Activated naive CD8-positive, alpha-beta T cell treated with anti-CD3 and anti-CD28 coated beads, Interleukin-2, amount 10 ng/mL, durations not matched to agents 7 days and 5 days (primary cell): ENCODE measurements at places on chromosomes 7 and 10.

GRCh38 chr7:45915606-45916005 lies 5.5 kb downstream of the IGFBP3 start:
- DNase-seq = no peak

- no peak for DNase-seq
Observed at GRCh38 chr7:111495173-111495810, 67.0 kb downstream of the IMMP2L start.

DNA sequence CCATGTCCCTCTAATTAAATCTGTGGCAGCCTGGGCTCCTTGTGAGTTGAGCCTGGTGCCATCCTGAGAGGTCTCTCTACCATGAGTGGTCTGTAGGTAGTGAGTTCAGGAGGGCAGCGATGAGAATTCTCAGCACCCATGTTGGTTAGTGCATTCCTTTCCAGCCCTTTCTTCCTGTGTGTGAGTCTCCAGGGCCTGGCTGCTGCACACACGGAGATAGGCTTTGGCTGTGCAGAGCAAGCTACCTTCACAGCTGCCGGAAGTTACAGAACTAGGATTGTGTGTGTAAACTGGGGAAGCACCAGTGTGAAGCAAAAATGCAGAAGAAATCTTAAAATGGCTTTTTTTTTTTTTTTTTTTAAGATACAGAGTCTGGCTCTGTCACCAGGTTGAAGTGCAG lies 358.6 kb downstream of the PAXIP1 start:
- DNase-seq = no peak

DNA sequence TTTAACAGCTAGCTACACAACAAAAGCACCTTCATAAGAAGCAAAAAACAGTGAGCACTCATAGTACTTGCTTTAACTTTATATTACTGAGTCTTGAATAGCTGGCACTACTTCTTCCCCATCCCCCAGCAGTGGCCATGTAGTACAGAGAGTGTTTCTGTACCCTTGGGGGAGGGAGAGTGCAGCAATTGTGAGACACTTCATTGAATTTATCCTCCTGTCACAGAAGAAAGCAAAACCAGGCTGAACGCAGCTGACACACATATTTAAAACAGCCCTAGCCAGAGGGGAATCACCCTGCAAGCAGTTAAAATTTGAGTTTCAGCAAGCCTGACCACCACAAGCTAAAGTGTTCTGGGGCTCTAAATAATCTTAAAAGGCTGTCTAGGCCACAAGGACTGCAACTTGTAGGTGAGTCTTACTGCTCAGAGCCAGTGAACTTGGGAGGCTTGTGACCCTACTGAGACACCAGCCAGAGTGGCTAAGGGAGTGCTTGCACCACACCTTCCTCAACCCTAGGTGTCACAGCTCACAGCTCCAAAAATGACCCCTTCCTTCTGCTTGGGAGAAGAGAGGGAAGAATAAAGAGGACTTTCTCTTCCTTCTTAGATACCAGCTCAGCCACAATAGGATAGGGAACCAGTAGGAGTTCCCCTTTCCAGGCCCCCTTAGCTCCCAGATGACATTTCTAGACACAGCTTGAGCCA lies 97.7 kb upstream of the MEOX2 start:
- DNase-seq = no peak

DNA sequence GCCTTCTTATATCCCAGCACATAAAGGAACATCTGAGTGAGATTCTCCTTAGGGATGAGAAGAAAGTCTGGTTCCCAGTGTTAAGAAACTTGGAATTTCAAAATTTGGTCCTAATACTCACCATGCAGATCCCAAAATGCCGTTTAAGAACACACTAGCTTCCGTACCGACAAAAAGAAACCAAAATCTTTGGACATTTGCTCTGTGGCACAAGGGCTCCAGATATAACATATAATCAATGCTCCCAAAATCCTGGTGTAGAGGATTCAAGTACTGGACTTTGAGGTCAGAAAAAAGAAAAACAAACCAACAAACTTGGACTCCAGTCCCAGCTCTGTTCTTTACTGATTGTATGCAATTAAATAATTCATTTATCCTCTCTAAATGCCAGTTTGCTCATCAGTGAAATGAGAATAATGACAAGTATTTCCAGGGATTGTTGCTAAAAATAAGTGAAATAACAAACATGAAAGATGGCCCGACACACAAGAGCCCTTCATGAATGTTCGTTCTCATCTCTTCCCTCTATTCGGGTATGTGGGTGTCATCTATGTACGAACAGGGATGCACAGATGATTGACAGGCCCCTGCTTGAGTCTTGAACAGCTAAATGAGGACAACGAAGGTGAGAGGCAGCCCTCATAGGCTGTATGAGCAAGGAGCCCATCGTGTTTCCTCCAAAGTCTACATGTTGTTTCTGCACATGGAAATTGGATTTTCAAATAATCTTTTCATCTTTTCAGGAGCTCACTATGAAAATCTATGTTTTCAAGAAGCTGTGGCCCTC lies 48.6 kb upstream of the NEBL start:
- no peak for DNase-seq

DNA sequence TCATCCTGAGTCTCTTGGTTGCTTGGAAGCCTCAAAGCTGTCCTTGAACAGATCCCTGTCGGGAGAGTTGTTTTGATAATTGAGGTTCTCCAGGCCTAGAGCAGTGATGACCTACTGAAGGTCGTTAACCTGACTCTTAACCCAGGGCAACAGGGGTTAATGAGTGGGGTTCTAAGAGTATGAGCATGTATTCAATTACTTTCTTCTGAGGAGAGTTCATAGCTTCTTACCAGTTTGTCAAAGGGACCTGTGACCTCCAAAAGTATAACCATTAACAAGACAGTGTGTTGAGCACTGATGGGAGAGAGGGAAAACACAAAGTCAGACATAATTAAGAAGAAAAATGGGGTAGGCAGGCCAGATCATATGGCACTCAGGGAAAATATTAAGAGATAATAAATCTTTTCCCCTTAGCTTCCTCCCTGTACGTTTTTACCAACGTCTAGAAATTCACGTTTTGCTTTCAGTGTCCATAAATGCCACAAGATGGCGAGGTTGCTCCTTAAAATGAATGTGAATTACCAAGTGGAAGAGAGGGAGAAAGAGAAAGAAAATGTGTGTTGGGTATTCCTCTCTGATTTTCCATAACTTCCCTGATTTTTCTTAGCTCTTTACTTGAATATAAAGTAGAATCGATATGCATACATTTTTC lies 97.6 kb downstream of the SUGCT start:
- DNase-seq = no peak

- no peak for DNase-seq
Observed at GRCh38 chr10:70271996-70272924, 11.5 kb downstream of the NPFFR1 start.

GRCh38 chr10:63375859-63376258 lies 89.9 kb downstream of the JMJD1C start:
- DNase-seq = no peak

DNA sequence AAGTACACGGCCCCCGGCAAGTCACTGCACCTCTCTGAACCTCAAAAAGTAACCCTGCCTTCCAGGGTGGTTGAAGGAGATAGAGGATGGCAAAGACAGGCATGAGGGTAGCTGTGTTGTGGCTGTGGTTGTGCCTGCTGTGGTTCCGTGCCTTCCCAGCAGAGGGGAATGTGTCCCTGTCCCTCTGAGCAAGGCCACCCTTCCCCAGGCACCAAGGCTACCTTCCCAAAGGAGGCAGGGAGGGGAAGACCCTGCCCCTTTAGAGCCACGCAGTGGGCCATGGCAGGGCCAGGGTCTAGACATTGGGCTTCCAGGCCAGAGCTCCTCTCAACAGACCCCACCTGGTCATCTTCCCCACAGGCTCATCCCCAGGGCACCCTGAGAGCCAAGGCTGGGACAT lies 18.8 kb downstream of the CRHR2 start:
- DNase-seq = no peak

GRCh38 chr10:120184547-120185337 lies 272.3 kb upstream of the PLPP4 start:
- DNase-seq = no peak

DNA sequence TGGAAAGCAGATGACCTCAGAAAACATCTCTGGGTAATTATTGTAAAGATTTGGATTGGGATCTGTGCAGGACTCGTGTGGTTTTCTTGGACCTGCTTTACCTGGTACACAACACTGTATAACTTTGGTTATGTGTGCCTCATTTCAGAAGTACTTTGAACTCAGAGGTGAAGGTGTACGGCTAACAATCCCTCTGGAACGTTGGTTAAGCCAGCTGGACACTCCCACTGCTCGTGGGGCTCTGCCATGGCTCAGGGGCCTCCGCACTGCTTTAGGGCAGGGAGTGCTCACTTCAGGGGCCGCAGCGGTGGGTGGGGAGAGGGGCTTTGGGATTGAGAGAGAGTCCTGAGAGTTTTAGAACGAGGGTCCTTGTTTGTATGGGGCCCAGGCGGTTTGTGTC lies 13.5 kb downstream of the DYNC2I1 start:
- no peak for DNase-seq

GRCh38 chr10:96756111-96756903 lies 36.0 kb upstream of the PIK3AP1 start:
- DNase-seq = no peak

- no peak for DNase-seq
Observed at GRCh38 chr7:46210467-46210866, 289.4 kb upstream of the IGFBP3 start.

DNA sequence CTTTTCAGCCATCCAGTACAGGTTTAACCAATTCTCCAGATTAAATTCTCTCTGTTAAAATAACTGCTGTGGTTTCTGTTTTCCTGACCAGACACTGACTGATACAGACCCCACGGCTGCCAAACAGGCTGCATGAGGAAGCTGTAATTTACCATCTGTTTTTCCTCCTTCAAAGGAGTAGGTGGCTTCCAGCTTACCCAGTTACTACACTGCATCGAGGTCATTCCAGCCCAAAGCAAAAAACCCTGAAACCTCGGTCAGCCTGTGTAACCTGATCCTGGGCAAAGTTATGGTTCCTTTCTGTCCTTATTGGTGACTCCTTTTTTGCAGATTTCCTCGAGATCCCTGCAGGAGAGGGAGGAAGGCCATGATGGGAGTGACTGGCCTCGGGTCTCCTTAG lies 27.9 kb upstream of the LOXL4 start:
- DNase-seq = no peak

DNA sequence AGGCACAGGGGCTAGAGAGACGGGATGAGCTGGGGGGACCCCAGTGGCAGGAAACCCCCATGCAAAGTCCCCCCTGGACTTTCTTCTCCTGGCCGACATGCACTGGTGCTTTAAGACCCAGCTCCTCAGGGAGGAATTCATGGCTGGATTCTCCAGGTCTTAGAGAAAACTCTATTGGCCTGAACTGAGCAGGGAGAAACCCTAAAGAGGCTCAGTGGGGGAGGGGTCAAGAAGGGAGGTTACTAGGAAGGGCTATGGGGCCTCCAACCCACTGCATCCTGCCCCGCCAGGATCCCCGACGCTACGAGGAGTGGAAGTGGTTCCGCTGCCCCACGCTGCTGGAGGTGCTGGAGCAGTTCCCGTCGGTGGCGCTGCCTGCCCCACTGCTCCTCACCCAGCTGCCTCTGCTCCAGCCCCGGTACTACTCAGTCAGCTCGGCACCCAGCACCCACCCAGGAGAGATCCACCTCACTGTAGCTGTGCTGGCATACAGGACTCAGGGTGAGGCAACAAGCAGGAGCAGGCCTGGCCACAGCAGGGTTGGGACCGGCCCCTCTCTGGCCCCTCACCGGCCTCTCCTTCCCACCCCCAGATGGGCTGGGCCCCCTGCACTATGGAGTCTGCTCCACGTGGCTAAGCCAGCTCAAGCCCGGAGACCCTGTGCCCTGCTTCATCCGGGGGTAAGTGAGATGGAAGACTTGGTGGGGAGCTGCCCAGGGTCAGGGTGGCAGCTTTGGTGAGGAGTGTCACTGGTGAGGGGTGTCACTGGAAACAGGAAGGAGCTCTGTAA lies 13.8 kb downstream of the ATG9B start:
- DNase-seq = peak; percentile 60

DNA sequence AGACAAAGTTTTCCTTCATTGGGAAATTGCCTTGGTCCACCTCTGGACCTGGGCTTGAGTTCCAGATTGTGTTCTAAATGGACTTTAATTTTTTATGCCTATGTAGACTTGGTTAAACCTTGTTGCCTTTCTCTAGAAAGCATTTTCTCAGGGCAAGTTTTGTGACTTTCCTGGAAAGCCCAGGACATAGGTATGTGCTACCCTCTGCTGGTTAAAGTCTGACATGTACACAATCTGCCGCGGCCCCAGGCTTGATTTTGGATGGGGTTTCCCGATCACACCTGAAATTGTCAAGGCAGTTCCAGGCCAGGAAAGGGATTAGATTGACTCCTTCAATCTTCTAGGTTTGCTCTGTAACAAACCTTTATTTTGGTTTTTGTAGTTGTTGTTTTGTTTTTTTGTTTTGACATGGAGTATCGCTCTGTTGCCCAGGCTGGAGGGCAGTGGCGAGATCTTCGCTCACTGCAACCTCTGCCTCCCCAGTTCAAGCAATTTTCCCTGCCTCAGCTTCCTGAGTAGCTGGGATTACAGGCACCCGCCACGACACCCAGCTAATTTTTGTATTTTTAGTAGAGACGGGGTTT lies 14.1 kb upstream of the AKR1B10 start:
- no peak for DNase-seq

GRCh38 chr7:42492920-42493319 lies 255.9 kb upstream of the GLI3 start:
- no peak for DNase-seq

GRCh38 chr7:112350585-112350984 lies 99.7 kb upstream of the IFRD1 start:
- no peak for DNase-seq

DNA sequence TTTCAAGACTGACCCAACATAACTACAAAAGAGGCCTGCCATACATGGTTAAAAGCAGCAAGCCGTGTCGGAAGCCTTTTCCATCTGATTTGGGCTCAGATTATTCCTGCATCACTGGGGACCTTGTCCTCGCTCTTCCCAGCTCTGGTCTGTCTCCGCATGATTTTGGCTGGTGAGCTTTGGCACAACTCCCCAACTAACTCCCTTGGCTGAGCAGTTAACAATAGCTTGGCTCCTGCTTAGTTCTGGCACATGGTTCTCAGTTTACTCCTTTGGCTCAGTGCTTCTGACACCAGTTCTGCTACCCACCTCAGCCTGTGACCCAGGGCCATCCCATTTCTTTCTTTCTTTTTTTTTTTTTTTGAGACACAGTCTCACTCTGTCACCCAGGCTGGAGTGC lies 17.0 kb downstream of the AGK start:
- no peak for DNase-seq

DNA sequence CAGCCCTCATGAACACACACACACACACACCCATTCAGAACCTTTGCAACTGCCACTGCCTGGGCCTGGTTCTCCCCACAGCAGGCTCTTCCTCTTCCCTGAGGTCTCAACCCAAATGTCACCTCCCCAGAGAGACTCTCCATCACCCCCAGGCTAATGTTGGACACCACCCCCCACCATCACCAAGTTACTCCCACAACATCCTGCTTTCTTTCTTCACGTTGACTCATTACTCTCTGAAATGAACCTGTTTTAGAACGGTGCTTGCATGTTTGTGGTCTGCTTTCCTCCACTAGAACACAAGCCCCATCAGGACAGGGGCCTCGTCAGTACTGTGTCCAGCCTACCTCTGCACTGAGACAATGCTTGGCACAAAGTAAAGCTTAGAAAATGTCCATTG lies 16.0 kb downstream of the AFAP1L2 start:
- no peak for DNase-seq
